ENCODE measurements at places on chromosomes 6 and 20. TPM values are rescaled to one million over a fixed set of nuclear protein-coding genes. Genes with fewer than 3 reads are reported as not detected.
A peak's percentile ranks its signal among the peaks of the same experiment; 100 is the strongest.

DNA sequence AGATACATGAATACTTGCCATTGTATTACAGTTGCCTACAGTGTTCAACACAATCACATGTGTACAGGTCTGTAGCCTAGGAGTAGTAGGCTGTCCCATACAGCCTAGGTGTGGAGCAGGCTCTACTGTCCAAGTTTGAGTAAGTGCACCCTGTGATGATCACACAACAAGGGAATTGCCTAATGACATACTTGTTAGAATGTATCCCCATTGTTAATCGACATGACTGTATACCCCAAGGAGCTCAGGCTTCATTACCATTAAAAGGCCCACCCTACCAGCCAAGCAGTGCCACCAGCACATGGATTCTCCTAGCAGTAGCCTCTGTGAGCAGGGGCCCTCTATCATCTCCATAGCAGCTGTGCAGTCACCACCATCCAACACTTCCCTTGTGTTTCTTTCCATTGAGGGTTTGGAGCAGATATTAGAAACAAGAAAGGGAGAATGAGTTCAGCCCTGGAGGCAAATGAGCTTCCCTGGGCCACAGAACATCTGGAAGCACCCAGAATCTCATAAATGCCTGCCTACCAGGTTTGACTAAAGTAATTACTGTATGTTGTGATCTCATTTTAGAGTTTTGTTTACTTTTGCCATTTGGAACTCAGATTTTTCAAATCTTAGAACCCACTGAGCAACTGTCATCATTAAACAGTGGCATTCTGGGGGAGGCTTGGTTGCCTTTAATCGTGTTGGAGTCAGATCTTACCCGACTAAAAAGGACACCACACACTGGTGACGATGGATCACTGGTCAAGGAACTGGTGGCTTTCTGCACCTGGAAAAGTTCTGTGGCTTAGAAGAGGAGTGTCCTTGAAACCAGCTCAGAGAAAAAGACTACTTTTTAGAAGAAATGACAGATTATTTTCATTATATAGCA is 104.9 kb downstream of the TULP4 start:
- no peaks in the 10 kb centered on the region for H3K27me3 ChIP-seq
- H3K4me3 ChIP-seq = no peak overlapping the region
- no peak overlapping the region for H3K27ac ChIP-seq
- H3K36me3 ChIP-seq = peaks cover 5% of the 10 kb centered on the region
- H3K4me1 ChIP-seq = no peaks in the 10 kb centered on the region

- DNase-seq = no peak
- no peak overlapping the region for H3K27ac ChIP-seq
- no peaks in the 10 kb centered on the region for H3K4me1 ChIP-seq
- H3K36me3 ChIP-seq = peaks cover 47% of the 10 kb centered on the region
- no peak overlapping the region for H3K4me3 ChIP-seq
Observed at GRCh38 chr20:38550274-38550673, 30.7 kb upstream of the ADIG start.

- no peaks in the 10 kb centered on the region for H3K36me3 ChIP-seq
- H3K27me3 ChIP-seq = peaks cover 5% of the 10 kb centered on the region
- H3K27ac ChIP-seq = no peak overlapping the region
Observed at GRCh38 chr6:24227556-24227955, 101.5 kb downstream of the NRSN1 start.

GRCh38 chr20:2387180-2387577 is 6.5 kb downstream of the TGM6 start:
- H3K27me3 ChIP-seq = no peaks in the 10 kb centered on the region
- peaks cover 14% of the 10 kb centered on the region for H3K4me1 ChIP-seq
- peak; percentile 21 for DNase-seq
- no peak overlapping the region for H3K4me3 ChIP-seq
- H3K27ac ChIP-seq = no peak overlapping the region

- H3K36me3 ChIP-seq = no peaks in the 10 kb centered on the region
- H3K27me3 ChIP-seq = peaks cover 2% of the 10 kb centered on the region
- H3K4me1 ChIP-seq = no peaks in the 10 kb centered on the region
Observed at GRCh38 chr20:4141291-4142240, 126.2 kb upstream of the RNF24 start.

- H3K4me1 ChIP-seq = peaks cover 15% of the 10 kb centered on the region
- no peaks in the 10 kb centered on the region for H3K27me3 ChIP-seq
- H3K36me3 ChIP-seq = peaks cover 49% of the 10 kb centered on the region
- peak overlapping the region; percentile 53 for H3K27ac ChIP-seq
- H3K4me3 ChIP-seq = no peak overlapping the region
Observed at GRCh38 chr6:111565326-111566221, 40.1 kb downstream of the TRAF3IP2 start.

DNA sequence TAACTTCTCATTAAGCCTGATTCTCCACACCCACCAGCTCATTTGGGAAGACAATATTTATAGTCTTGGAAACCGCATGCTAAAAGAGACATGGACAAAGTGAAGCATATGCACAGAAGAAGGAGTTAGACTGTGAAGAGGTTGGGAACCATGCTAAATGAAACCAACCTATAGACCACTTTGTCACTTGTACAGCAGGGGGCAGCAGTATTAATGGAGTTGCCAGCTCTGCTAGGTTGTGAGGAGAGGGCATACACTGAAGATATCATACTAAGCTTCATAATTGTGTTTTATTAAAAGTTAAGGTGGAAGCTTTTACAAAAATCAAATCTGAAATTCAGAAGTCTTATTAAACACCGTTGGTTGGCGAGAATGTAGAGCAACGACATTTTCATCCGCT is 38.3 kb upstream of the HMGCLL1 start:
- no peaks in the 10 kb centered on the region for H3K36me3 ChIP-seq
- no peak for DNase-seq
- no peak overlapping the region for H3K27ac ChIP-seq
- no peak overlapping the region for H3K4me3 ChIP-seq
- no peaks in the 10 kb centered on the region for H3K4me1 ChIP-seq

DNA sequence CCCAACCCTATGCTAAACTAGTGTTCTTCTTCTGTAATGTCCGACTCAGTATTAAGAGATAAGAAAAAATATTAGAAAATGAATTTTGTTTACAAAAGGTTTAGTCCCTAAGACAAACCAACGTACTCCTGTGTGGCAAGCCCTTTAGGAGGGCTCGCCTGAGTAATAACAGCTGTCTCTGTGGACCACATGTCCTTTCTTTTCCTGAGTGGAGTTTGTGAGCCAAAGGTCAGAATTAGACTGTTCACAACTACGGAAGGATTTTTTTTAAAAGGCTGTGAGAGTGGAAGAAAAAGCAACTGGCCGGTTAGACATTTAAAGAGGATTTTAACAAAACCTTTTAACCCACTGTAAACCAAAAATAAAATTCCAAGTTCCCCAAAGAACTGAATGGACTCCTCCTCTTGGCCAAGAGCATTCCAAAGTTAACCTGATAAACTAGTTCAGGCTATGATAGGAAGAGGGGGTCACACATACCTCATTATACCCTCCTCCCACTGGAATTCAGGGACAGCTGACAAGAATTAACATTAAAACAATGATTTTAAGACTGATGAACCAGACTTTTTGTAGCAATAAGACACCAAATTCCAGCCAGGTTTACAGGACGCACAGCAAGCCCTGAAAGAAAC is 43.5 kb downstream of the FAM184A start:
- no peaks in the 10 kb centered on the region for H3K36me3 ChIP-seq
- H3K27ac ChIP-seq = no peak overlapping the region
- DNase-seq = no peak
- no peaks in the 10 kb centered on the region for H3K27me3 ChIP-seq
- no peaks in the 10 kb centered on the region for H3K4me1 ChIP-seq

DNA sequence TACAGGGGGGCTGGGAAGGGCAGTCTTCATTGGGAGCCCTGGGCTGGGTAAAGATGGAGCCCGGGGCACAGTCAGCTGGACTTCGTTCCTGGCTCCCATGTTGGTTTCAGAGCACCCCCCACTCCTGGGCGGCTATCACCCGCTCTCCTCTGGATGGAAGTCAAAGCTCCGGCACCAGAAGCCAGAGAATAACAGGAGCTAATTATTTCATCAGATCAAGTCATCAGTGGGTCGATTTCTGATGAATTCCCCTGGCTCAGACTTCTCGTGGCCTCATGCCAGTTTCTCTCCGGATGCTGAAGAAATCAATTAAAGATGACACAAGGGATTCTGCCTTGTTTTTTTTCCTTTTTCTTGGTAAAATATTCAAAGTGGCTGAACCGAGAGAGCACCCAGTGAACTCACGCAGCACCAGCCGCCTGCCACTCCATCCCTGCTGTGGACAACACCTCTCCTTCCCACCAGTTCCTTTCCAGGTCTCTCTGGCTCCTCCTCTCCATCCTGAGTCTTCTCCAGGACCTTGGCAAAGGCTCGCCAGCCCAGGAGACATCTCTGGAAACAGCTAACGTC is 22.5 kb downstream of the SULF2 start:
- H3K4me1 ChIP-seq = peaks cover 3% of the 10 kb centered on the region

GRCh38 chr6:37131104-37131959 is 38.6 kb upstream of the PIM1 start:
- H3K4me3 ChIP-seq = no peak overlapping the region
- no peak for DNase-seq
- H3K27ac ChIP-seq = no peak overlapping the region
- no peaks in the 10 kb centered on the region for H3K27me3 ChIP-seq
- H3K4me1 ChIP-seq = peaks cover 15% of the 10 kb centered on the region

DNA sequence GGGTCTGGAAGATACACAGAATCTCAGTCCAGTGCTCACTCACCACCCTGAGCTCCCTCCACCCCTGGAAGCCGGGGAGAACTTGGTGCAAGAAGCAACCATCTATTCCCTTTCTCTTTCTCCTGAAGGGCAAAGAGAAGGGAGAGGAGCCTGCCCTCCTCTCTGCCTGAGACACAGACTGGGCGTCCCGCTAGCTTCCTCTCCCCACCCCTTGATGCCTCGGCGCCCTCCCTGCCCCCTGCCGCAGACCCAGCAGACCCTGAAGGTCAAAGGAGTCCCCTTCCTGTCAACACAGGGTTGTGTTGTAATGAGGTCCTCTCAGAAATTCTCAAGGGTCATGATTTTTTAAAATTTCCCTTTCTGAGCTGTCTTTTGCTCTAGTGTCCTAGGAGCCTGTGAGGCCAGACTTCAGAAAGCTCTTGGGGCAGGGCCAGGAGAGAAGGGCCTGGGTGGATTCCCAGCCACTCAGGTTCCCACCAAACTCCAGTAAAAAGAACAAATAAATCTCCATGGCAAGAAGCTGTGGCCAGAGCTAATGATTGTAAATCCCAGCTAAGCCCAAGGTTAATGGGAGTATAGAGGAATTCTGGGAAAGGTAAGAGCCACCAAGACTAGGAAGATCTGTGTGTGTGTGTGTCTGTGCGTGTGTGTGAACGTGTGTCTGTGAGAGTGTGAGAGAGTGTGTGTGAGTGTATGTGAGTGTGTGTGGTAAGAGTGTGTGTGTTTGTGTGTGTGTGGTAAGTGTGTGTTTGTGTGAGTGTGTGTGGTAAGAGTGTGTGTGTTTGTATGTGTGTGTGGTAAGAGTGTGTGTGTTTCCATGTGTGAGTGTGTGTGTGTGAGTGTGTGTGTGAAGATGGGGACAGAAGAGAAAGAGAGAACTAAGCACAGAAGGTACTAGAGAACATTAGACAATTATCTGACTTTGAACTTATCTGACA is 1.1 kb upstream of the JPH2 start:
- H3K36me3 ChIP-seq = no peaks in the 10 kb centered on the region
- H3K4me3 ChIP-seq = no peak overlapping the region
- H3K27ac ChIP-seq = no peak overlapping the region
- peaks cover 6% of the 10 kb centered on the region for H3K27me3 ChIP-seq

- no peaks in the 10 kb centered on the region for H3K4me1 ChIP-seq
- no peaks in the 10 kb centered on the region for H3K36me3 ChIP-seq
- no peak overlapping the region for H3K4me3 ChIP-seq
- DNase-seq = no peak
- no peak overlapping the region for H3K27ac ChIP-seq
Observed at GRCh38 chr6:35674594-35674993, 14.1 kb downstream of the FKBP5 start.

DNA sequence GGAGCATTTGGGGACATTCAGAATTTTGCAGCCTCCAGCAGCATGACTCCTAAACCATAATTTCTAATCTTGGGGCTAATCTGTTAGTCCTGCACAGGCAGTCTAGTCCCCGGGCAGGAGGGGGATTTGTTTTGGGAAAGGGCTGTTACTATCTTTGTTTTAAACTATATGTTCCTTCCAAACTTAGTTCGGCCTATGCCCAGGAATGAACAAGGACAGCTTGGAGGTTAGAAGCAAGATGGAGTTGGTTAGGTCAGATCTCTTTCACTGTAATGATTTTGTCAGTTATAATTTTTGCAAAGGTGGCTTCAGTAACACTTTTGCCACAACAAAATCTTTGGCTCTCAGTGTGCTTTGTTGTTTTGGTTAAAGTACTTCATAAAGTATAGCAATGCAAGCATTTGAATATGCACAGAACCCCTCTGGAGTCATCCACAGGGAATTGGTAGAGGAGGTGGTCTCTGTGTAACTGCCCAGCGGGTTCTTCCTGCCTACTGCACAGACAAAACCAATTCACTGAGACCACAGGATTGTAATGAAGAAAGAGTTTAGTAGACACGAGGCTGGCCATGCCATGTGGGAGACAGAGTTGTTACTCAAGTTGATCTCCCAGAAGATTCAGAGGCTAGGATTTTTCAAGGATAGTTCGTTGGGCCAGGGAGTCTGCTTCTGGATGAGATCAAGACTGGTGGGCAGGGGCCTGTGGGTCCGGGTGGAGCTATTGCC is 224.1 kb upstream of the MYLIP start:
- H3K27ac ChIP-seq = peak overlapping the region; percentile 89
- no peaks in the 10 kb centered on the region for H3K27me3 ChIP-seq
- no peak overlapping the region for H3K4me3 ChIP-seq

DNA sequence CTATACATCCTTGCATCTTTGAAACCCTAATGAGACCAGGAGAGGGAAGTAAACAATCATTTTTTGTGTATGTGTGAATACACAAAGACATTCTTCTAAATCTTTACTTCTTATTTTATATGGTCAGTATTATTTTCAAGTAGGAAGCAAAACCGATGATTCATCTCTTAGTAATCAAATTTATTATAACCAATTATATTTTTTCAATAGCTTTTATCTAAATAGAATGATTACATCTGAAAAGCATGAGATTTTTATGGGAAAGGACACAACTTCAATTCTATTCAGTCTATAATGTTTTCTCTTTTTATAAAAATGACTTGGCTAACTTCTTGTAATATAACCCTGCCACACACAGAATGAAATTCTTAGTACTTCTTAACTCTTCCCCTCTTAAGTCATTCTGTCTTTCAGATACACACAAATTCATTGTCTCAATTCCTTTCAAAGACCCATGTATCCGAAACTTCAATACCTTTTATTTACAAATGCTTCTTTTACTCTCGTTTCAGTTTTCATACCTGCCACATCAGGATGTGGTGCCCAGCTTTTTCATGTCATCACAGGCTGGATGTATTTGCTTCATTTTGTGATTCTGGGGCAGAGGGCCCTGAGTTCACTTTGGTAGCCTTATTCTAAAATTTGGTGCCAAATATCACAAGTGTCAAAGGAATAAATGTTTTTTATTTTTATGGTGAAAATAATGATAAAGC is 227.0 kb downstream of the PHF3 start:
- no peaks in the 10 kb centered on the region for H3K36me3 ChIP-seq
- no peak for DNase-seq
- H3K4me3 ChIP-seq = no peak overlapping the region
- no peaks in the 10 kb centered on the region for H3K27me3 ChIP-seq
- no peaks in the 10 kb centered on the region for H3K4me1 ChIP-seq

The AKAP7 gene
- not detected for polyA plus RNA-seq

The PTCHD4 gene
- not detected for polyA plus RNA-seq

The MYCT1 gene
- polyA plus RNA-seq = not detected

The TFAP2D gene
- polyA plus RNA-seq = not detected

The RAET1G gene
- not detected for polyA plus RNA-seq

The PM20D2 gene
- 14.9 TPM for polyA plus RNA-seq

The COX4I2 gene
- polyA plus RNA-seq = not detected

The TBX18 gene
- not detected for polyA plus RNA-seq

The YWHAB gene
- 350 TPM for polyA plus RNA-seq

The ADGRF1 gene
- not detected for polyA plus RNA-seq
